Fibroblast of skin of back (primary cell): ENCODE measurements at places on chromosomes 1 and 21.

- no peak for DNase-seq
Measured at GRCh38 chr1:111620441-111620971, 917 bp downstream of the RAP1A start.

DNA sequence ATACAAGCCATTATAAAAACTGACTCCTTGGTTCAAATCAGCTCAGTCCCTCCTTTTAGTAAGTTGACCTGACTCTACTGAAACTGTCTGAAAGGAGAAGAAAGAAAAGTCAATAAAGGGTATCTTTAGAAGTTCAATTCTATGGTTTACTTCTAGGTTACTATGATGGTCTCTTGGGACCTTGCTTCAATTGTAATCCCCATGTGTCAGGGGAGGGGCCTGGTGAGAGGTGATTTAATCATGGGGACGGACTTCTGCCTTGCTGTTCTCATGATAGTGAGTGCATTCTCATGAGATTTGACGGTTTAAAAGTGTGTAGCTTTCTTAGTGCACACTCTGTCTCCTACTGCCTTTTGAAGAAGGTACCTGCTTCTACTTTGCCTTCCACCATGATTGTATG, 31.7 kb upstream of the FNBP1L start:
- no peak for DNase-seq

DNA sequence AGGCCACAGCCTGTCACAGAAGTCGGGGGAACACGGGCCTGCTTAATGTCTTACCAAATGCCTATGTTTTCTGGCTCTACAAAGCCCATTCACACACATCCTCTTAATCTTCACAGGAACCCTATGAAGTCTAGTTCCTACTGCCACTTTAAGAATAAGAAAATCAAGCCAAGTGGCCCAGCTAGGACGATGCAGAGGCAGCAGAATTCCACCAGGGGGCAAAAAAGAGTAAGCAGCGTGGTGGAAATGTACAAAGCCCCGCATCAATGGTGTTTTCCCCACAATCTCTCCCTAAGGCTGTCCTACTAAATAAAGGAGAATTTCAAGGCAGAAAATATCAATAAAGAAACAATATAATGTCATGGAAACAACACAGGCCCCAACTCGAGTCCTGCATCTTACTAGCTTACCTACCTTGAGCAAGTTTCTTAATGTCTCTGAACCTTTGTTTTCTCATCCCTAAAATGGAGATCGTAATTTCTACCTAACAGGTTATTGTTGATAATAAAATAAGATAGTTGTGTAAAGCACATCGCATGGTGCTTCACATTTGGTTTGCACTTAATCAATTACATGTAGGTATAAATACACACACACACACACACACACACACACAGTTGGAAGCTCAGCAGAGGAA, 21.4 kb downstream of the SEC16B start:
- peak; percentile 68 for DNase-seq

- no peak for DNase-seq
Measured at GRCh38 chr1:53130598-53130877, 11.9 kb downstream of the SLC1A7 start.

- DNase-seq: peak; percentile 65
Measured at GRCh38 chr1:111990878-111991718, 1.6 kb upstream of the KCND3 start.

DNA sequence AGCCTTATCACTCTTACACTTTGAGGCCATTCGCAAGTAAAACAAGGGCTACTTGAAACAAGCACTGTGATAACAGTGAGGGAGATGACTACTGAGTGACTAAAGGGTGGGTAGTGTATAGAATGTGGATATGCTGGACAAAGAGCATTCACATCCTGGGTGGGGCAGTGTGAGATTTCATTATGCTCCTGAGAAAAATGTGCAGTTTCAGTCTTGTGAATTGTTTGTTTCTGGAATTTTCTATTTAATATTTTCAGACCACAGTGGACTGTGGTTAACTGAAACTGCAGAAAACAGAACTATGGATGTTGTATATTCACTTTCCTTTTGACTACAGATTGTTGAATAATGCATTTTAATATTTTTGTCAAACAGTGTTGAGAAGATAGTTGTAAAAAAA, 25.1 kb upstream of the B3GALT2 start:
- peak; percentile 95 for DNase-seq

DNA sequence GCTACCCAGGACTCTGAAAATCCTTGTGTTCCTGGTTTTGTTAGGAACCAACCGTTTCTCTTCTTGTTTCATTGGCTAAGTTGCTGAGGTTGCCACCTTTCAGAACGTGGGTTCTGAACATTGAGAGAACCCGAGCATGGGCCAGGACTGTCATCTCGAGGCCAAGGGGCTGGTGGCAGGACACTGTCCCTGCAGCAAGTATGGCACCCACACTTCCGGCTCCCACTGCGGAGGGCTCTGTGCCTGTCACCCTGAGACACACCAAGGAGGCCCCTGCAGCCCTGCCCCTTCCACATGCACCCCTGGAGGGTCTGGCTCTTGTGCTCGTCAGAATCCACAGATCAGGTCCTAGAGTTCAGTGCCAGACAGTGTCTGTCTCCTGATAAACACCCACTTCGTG, 39.1 kb upstream of the LRRC3 start:
- no peak for DNase-seq
